ENCODE measurements at places on chromosomes 13 and 19.
A peak's percentile ranks its signal among the peaks of the same experiment; 100 is the strongest.

DNA sequence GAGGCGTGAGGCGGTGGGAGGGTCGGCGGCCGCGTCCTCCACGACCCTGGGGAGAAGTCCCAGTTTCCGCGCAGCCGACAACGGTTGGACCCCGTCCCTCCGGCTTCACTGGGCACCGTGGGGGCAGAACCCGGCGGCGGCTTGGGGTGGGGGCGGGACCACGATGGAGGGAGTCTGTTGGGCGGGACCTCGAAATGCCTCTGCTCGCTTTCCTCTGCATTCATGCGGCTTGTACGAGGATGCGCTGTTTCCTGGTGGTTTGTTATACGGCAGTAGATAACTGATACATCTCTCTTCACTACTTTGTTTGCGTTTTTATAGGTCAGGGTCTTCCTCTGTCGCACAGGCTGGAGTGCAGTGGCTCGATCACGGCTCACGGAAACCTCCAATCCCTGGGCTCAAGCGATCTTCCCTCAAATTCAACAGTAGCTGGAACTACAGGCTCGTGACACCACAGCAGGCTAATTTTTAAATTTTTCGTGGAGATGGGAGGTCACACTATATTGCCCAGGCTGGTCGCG is 24.6 kb upstream of the ZNF846 start:
- DNase-seq, result no peak

DNA sequence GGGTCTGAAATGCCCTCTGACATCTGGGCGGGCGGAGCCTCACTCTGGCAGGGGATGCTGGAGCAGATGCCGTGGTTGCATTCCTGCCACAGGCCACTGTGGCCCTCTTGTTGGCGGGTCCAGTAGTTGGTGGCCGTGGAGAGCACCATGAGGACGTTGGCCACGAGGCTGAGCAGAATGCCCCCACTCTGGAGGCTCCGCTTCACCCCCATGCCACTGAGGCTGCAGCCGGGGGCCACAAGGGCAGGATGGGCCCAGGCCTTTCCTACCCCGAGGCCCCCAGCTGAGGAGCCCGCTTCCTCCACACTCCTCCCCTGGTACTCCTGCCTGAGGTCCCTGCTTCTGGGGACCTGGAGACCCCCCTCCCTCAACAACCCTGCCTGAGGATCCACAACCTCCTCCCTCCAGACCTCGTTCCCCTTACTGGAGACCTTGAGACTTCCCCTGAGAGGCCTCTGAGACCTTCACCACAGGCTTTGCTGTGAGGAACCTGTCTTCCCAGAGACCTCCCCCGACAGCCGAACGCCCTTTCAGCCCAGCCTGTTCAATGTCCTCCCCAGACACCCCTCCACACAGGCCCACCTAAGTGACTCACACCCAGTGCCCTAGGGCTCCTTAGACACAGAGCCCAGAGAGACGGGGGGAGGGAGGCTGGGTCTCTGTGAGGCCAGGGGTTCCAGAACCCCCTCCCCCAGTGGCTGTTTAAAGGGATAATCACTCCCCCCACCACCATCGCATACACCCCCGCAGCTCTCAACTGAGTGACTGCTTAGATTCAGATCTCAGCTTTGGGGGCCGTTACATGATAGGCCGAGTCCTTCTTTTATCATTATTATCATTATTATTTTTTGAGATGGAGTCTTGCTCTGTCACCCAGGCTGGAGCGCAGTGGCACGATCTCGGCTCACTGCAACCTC is at the start of gene CLDND2:
CLDND2 (minus strand) TSS at position 638 of the 917 bp plus-strand sequence; CDS start at position 212, 426 bp downstream.
- DNase-seq, result no peak

GRCh38 chr13:45781553-45782326 is 69.8 kb downstream of the SIAH3 start:
- peak; percentile 60 for DNase-seq

- no peak for DNase-seq
Measured at GRCh38 chr13:93558637-93559036, 332.0 kb downstream of the GPC6 start.

GRCh38 chr13:113945857-113946408 is 27.9 kb downstream of the C13orf46 start:
- no peak for DNase-seq

GRCh38 chr13:22082030-22082429 is 411.2 kb downstream of the FGF9 start:
- no peak for DNase-seq

DNA sequence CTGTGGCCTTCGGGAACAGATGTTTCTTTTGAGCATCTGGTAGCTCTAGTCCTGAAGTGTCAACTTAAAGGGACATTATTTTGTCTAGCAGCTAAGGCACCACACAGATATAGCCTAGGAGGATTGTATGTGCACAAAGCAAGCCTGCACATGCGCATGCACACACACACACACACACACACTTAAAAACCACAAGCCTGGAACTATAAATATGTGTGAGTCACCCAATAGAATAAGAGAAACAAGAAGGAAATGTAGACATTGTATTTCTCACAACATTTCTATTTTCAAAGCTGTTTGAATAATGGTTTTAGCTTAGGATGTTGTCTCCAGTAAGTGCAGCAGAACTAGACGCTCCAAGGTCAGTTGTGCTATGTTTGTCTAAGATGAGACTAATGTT is 516.5 kb downstream of the SUCLA2 start:
- no peak for DNase-seq
